ENCODE measurements at places on chromosomes 6 and 20.

- DNase-seq = no peak
These were observed 514.0 kb upstream of the SOX4 start for GRCh38 chr6:21079468-21080048.

GRCh38 chr6:130269969-130270635, 47.4 kb upstream of the SAMD3 start:
- DNase-seq = no peak

- no peak for DNase-seq
These were observed 28.1 kb downstream of the ADGRF5 start for GRCh38 chr6:46893648-46894047.

GRCh38 chr6:56552187-56553130, 90.2 kb downstream of the DST start:
- no peak for DNase-seq

- DNase-seq = no peak
These were observed 100.1 kb upstream of the ADTRP start for GRCh38 chr6:11878735-11879134.

DNA sequence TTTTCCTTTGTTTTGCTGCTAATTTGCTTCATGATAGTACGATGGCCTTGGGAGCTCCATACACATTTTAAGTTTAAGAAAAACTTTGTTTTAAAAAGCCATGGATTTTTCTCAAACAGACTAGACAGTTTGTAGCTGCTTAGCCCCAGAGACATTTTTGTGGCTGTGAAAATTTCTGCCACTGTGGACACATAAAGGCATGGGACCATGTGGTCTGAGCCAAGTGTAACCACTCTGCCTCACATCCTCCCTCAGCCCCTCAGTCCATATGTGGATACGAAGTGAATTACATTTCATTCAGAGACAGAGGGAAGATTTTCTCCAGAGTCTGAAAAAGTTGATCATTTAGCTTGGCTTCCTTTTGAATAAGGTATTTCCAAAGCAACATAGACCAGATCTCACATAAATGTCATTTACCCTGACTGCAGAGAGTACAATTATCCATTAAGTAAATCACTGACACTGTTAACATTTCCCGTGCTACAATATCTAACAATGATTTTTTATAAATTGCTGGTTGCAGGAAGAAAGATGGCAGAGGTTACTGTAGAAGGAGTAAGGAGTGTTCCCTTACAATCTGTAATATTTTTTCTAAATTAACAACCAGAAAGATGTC, 87.4 kb downstream of the GJA1 start:
- DNase-seq = no peak

DNA sequence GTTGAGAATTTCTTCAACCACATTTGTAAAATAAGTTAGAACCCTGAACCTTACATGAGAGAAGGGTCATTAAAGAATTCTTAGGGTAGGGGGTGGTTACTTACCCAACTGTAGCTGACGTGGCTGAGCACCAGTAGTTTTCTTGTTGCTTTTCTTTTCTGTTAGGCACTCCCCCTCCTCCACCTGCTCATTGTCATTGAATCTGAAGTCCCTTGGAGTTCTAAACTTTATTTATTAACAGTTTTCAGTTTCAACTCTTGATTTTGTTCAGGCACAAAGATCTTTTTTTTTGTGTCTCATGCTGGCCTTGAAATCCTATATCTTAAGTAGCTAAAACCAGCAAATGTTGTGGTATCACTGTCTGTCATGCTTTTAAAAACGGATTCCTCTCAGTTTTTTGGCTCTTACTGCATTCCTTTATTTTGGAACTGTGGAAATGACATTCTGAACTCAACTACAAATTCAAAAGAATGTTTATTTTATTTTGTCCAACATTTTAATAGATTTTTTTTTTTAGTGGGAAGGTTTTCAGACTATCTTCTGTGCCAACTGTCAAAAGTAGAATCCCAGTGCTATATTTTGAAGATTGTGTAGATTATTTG, 465.2 kb downstream of the PHF3 start:
- no peak for DNase-seq

DNA sequence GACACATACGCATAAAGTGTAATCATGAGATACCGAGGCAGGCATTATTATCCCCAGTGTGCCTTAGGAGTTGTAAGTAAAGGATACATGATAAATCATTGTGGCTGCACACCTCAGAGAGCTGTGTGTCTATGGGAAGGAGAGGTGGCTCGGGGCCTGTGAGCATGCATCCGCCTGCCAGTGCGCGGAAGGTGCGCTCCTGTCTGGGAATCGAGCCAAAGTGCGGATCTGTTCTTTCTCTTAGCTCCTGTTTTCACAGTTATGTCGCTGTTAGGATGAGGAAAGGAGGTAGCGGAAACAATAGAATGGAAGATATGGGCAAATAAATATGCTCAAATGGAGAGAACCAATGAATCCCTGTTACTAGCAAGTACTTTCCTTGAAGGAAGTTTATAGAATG, 98.0 kb downstream of the ANKRD6 start:
- DNase-seq = no peak

DNA sequence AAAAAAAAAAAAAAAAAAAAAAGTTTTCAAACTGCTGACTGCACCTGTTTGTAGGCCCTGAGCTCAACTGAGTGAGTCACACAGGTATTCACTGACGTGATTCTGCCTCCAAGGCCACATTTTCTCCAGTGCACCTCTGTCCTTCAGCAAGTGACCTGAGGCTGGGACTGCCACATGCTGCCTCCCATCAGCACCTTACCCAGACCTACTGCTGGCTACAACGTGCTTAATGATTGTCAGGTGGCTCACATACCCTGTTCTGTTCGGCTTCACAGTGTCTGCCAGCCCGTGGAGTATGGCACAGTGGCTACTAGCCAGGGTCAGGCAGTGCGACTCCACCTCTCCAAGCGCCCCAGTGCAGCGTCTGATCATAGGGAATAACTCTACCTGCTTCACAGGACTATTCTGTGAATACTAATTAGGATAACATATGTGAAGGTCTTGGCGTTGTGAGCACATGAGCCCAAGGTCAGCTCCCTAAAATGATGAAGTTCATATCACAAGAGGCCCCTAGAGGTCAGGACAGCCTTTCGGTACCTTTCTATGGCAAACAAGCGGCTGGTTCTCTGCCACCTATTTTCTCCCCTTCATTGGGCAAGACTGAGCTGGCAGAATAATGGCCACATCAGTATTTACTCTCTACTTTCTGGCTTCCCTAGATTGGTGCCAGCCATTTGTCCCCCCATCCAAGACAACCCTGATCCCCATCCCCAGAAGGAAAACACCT, 28.1 kb downstream of the RIPOR3 start:
- no peak for DNase-seq

DNA sequence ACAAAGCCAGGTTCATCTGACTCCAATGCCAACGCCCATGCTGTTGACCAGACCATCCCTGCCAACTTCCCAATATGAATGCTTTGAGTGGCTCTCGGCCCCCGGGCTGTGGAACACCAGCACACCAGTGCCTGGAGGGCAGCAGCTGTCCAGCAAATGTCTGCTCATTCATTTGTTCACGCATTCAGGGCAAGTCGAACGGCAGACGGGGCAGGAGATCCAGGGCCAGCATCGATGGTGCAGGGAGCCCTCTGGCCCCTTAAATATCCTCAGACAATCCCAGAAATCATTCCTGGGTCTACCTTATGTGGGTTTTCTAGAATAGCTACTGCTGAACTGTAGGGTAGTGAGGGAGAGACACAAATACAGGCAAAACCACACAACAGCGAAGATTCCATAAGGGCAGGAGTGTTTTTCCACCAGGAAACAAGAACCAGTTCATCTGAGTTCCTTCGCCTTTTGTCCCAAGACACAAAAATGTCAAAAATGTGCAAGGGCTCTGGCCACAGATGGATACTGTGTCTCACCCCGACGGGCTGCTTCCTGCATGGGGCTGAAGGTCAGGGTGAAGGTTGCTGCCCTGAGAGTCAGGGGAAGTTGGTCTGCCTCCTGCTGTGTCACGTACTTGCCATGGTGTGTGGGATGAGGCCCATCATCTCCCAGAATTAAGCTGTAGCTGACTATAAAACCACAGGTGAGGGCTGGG, 15.5 kb downstream of the RIPOR3 start:
- no peak for DNase-seq

GRCh38 chr20:37734228-37734985, 40.6 kb downstream of the CTNNBL1 start:
- DNase-seq = no peak

GRCh38 chr6:128520436-128521281, at the start of gene PTPRK:
TSS of gene PTPRK (minus strand) at chr6:128520599. CDS start at chr6:128520358, 241 bp downstream.
- peak; percentile 62 for DNase-seq

DNA sequence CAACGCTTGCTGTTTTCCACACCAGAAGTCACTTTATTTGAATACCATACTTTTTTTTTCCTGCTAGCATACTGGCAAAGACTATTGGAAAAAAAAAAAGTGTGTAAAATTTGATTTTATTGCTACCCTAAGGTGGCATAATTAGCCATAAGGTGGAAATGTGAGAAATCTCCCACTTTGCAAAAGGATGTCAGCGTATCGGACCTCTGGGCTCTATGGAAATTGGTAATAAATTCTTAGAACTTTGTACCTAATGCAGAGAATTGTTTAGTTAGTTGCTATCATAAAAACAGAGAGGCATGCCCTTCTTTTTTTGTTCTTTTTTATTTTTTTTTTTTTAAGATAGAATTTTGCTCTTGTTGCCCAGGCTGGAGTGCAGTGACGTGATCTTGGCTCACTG, 63.7 kb upstream of the GMDS start:
- no peak for DNase-seq

GRCh38 chr6:144745439-144745838, 460.3 kb downstream of the UTRN start:
- DNase-seq = peak; percentile 47

DNA sequence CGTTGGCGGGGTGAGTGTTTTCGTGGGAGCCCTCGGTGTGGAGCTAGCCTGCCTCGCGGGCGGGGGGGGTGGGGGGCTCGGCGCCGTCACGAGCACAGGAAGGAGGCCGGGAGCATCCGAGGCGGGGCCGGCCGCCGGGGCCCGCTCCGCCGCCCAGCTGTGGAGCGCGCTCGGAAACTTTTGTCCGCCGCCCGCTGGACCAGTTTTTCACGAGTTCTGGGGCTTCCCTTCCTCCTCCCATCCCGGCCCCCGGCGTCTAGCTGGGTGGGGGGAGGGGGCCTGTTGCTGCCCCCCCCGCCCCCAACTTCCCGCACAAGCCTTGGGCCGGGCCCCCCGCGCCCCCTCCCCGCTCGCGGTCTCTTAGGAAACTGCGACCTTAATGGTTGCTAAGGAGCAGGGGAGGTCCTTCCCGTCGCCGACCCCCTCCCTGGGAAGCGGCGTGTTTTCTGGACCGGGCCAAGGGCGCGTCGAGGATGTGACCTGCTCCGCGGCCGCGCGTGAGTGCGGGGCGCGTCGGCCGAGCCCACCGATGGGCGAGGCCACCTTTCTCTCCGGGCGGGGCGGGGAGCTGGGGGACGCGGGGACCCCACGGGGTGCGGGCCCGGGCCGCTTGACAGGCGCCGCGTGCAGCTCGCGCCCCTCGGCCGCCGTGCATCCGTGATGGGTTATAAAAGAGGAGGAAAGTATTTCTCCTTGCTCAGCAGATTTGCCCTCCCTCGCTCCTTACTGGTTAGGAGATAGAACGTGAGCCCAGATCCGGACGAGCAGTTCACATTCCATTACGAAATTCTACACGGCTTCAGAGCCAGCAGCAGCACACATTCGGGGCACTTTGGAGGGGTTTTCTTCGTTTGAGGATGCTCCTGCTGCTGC, 1.4 kb downstream of the RREB1 start:
- no peak for DNase-seq

DNA sequence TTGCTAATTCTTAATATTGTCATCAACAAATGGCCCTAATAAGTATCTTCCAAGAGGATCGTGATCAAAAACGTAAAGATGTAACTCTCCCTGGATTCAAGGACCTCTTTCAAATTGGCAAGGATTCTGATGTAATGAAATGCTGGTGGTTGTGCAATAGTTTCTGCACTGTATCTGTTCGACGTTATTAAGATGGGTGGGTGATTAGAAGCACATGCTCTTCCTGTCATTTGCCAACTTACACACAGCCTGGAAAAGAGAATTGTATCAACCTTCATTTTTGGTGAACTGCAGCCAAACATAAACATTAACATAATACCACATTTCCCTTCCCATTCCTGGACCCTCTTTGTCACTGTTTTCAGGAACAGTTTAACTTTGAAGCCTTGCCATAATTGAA, 9.8 kb downstream of the FOXQ1 start:
- DNase-seq = no peak

GRCh38 chr20:25470045-25470444, 62.6 kb downstream of the GINS1 start:
- no peak for DNase-seq

- no peak for DNase-seq
These were observed 50.5 kb downstream of the MCUR1 start for GRCh38 chr6:13763740-13764381.

DNA sequence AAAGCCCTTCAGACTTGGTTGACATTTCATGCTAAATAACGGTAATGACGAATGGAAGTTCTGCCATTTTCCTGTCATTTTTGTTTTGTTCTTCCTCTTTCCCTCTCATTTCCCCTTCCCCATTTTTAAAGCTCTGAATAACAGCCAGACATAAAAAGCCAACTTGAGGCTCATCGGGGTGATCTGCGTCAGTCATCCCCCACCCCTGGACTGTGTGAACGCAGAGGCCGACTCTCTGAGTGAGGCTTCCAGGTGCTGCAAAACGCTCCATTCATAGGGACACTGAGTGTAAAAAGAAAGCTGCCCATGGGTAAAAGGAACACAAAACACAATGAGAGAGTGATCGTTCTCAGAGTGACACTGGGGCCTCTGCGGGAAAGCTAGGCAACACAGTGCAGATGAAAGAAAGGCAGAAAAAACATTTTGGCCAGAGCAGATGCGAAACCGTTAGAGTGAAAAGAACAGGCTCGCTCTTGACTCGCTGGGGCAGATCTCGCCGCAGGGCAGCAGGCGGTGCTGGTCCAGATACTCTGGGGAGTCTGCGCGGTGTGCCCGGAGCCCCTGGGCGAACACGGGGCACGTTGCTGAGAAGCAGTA, 684.8 kb downstream of the QKI start:
- DNase-seq = no peak

- no peak for DNase-seq
These were observed 1.2 kb upstream of the TSPYL1 start for GRCh38 chr6:116280933-116281316.

- no peak for DNase-seq
These were observed 34.3 kb downstream of the NOL7 start for GRCh38 chr6:13649393-13649792.

GRCh38 chr20:2387180-2387577, 6.5 kb downstream of the TGM6 start:
- peak; percentile 16 for DNase-seq

- DNase-seq = no peak
These were observed 1.2 kb downstream of the HIVEP1 start for GRCh38 chr6:12013307-12013719.
